Activated CD4-positive, alpha-beta memory T cell treated with anti-CD3 and anti-CD28 coated beads, Interleukin-2, amount 10 ng/mL, durations not matched to agents 7 days and 5 days (primary cell): ENCODE measurements at places on chromosomes 11 and 22. TPM values are rescaled to one million over a fixed set of nuclear protein-coding genes. Genes with fewer than 3 reads are reported as not detected.

DNA sequence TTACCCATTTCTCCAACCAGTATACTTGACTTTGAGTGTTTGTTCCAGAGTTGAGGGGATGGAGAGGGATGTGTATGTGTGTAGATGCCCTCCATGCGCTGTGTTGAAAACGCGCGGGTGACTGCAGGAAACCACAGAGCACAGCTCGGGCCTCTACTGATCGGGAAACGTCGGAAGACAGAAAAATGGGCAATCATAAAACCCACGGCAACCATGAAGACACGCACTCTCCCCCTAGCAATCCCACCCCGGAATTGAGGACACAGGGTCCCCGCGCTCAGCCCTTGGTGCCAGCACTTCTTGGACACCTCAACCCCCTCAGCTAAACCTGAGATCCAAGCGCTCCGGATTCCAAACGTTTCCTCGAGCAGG, 251 bp upstream of the UQCC3 start:
- peaks cover 68% of the 10 kb centered on the region for H3K4me1 ChIP-seq
- DNase-seq: no peak
- H3K27ac ChIP-seq: peak overlapping the region; percentile 91
- peak overlapping the region; percentile 91 for H3K4me3 ChIP-seq
- H3K27me3 ChIP-seq: no peaks in the 10 kb centered on the region
- peaks cover 53% of the 10 kb centered on the region for H3K36me3 ChIP-seq

- peak; percentile 82 for DNase-seq
- no peak overlapping the region for H3K27ac ChIP-seq
- H3K36me3 ChIP-seq: no peaks in the 10 kb centered on the region
- H3K4me3 ChIP-seq: no peak overlapping the region
- H3K4me1 ChIP-seq: peaks cover 14% of the 10 kb centered on the region
Observed at GRCh38 chr22:39490135-39490798, 11.8 kb upstream of the MIEF1 start.

The ANO1 gene
- not detected for total RNA-seq

The PHLDA2 gene
- total RNA-seq: 3.7 TPM

The OR8I2 gene
- total RNA-seq: not detected
